ENCODE measurements at places on chromosomes 5 and 9. TPM values are rescaled to one million over a fixed set of nuclear protein-coding genes. Genes with fewer than 3 reads are reported as not detected.

CDC20B gene
- total RNA-seq: not detected

PRXL2C gene
- 10.9 TPM for total RNA-seq

BARHL1 gene
- total RNA-seq: not detected

PCDHAC1 gene
- not detected for total RNA-seq

SHROOM1 gene
- 8.9 TPM for total RNA-seq

STKLD1 gene
- 0.34 TPM for total RNA-seq

POU5F2 gene
- 0.34 TPM for total RNA-seq

ALDH7A1 gene
- 47.3 TPM for total RNA-seq

PCDHB14 gene
- 2.5 TPM for total RNA-seq

MELK gene
- total RNA-seq: 2.5 TPM

CTXN3 gene
- total RNA-seq: not detected

NXNL2 gene
- total RNA-seq: not detected

DAB2IP gene
- 5.8 TPM for total RNA-seq

ORM1 gene
- total RNA-seq: not detected

ORM2 gene
- not detected for total RNA-seq

PPP2R2B gene
- not detected for total RNA-seq

GRPEL2 gene
- 9.9 TPM for total RNA-seq

LURAP1L gene
- 2.5 TPM for total RNA-seq

ARAP3 gene
- total RNA-seq: 7.1 TPM

C5orf58 gene
- total RNA-seq: not detected

FGFR4 gene
- 17.4 TPM for total RNA-seq

UBAP2 gene
- 18.0 TPM for total RNA-seq
